ENCODE measurements at places on chromosomes 3 and 15.
A peak's percentile ranks its signal among the peaks of the same experiment; 100 is the strongest.

DNA sequence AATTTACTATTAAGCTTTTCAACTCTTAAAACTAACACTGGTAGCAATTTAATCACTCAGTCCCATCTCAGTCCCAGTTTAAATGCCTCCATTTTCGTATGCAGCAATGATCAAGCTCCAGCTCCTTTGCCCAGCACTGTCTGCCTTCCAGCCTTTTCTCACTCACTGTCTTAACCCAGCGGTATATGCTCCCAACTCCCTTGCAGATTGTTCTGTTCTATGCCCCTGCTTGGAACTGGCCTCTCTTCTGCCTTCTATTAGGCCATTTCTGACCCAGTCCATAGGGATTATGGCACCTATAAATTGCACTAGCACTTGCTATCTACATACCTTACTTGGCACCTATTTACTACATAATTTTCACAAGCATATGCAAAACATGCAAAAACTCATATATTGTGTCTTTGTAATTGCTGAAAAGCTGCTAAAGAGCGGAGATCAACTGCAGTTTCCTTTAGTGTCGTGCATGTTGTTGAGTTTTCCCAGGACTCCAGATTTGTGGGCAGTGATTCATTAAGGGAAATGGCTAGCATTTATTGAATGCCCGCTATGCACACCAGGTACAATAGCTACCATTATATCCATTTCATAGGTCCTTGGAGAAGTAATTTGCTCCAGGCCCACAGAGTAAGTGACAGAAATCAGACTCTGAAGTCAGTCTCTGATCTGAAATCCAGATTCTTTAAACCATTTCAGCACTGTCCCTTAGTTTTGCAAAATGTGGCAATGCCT, 24.4 kb downstream of the CRBN start:
- DNase-seq = no peak

GRCh38 chr15:60799885-60800284, 320.9 kb upstream of the ICE2 start:
- no peak for DNase-seq

DNA sequence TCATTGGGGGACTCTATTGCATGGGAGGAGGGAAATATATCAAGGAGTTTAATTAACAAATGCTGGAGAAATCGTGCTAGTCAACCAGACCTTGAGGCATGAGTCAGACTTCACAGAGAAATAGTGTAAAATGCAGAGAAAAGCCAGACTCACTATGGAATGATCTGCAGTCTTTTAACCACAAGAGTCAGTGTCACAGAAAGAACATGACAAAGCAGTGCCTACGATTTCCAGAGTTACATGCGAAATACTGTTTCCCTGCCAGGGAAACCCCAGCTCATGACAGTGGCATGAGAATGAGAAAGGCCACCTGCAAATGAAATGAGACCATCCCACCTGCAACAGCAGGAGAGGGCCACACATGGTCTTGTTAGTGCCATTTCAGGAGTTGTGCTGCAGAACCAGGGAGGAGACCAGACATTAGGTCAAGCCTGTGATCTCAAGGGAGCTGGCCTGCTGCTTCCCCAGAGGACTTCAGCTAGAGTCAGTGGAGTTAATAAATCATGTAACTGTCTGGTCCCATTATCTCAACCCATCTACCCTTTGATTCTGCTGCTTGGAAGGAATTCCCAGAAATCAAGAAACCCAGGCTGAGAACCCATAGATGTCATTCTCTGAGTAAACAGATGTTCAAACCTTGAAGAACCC, 79.0 kb downstream of the ERC2 start:
- DNase-seq = no peak

GRCh38 chr15:70493376-70493775, 270.0 kb downstream of the UACA start:
- no peak for DNase-seq

DNA sequence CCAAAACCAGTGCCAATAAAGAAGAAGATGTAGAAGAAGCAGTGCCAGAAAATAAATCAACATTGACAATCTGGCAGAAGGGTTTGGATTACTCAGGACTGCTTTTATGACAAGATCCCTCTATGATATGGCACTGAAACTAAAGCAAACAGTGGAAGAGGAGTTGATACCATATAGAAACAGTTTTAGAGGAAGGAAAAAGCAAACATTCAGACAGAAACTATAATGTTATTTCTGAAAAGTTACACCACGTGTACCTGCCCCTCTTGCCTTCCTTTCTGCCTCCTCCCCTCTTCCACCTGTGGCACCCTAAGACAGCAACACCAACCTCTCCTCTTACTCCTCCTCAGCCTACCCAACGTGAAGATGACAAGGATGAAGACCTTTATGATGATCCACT, 63.0 kb downstream of the SFMBT1 start:
- DNase-seq = no peak

DNA sequence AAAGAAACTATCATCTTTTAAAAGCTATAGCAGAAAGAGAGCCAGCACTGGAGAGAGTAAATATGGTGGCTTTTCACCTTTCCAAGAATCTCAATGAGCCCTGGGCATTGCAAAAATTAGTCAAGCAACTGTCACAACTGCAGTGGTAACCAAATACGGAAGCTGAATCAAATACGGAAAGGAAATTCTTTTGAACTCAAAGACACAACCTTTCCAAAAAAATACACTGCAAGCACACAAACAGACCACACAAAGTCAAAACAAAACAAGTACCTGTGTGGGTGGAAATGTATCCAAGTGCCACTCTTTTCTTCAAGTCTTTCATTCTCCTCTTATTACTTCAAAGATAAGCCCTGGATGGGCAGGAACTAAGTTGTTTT, 17.6 kb downstream of the VGLL4 start:
- DNase-seq = no peak

- DNase-seq = peak; percentile 42
Observed at GRCh38 chr3:183513046-183513706, 42.3 kb downstream of the KLHL6 start.

GRCh38 chr15:78893538-78893937, 20.8 kb downstream of the MORF4L1 start:
- no peak for DNase-seq

DNA sequence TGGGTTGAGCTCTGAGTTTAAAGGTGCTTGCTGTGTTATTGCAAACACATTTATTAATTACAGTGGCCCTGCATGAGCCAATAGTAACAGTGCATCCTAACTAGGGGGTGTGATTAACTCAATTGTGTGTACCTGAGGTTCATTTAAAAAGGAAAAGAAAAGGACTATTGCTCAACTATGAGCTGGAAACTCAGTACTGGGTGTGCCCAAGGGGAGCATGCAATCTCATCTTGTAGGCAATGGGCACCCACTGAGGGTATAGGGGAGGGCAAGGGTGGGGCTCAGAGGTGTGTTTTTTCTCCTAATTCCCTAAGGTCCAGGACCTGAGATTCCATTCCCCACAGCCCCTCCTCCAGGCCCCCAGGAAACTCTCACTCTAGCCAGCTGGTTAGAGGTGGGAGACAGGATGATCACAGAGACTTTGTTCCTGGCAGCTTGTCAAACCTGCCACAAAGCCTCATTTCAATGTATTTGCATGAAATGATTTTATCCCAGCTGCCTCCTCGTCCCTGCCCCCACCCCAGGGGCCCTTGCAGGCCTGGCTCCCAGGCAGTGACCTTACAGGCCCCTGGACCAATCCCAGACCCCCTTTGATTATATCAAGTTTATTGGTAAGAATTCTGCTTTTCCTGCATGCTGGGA, 220.7 kb downstream of the TBC1D2B start:
- DNase-seq = no peak

DNA sequence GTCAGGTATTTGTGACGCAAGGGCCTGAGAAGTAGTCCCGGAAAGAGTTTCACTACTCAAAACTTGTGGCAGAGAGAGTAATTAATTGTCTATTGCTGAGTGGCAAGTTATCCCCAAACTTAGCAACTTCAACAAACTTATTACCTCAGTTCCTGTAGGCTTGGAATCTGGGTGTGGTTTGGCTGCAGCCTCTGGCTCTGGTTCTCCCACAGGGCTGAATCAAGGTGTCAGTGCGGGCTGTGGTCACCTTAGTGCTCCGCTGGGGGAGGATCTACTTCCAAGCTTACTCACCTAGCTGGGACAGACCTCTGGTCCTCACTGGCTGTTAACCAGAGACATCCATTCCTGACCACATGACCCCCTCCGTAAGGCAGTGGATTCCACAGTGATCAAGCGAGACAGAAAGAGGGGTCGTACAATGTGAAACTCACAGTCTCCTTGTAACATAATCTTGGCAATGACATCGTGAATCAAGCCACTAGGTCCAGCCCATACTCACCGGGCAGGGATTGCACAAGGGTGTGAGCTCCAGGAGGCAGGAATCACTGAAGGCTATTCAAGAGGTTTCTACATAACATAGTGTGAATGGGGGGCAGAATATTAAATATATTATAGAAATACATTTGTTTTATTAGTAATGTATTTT, 138.3 kb downstream of the RYR3 start:
- DNase-seq = no peak

DNA sequence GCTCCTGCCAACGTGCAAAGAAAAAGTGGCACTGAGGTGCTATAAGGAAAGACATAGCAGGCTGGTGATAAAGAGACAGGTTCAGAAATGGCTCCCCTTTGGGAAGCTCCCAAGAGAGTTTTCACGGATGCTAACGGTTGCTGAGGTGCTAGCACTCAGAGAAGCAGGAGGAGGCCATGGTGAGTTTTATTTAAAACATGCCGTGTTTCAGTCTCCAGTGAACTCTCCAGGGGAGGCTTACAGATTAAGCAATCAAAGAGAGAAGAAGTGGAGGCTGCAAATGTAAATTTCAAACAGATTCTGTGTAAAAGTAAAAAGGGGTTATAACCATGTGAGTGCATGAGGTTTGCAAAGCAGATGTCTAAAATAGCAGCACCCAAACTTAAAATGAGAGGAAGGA, 346.2 kb downstream of the NTRK3 start:
- no peak for DNase-seq

DNA sequence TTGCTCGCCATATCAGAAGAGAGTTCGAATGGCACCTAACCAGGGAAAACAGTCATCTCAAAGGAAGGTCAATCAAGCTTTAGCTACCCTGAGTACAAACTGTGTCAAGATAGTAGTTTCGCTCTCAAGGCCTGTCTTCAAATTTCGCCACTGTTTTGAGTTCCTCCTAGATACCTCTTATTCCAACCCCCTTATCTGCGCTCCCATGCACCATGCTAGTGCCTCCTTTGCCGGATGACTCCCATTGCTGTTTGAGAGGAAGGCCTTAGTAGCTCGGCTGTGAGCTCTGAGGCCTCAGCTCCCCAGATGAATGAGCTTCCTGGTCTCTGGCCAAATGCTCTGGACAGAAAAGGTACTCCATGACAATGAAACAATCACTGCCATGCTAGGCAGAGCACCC, 256.0 kb downstream of the ULK4 start:
- DNase-seq = no peak

GRCh38 chr3:124410471-124410870, 319.8 kb upstream of the UMPS start:
- no peak for DNase-seq

DNA sequence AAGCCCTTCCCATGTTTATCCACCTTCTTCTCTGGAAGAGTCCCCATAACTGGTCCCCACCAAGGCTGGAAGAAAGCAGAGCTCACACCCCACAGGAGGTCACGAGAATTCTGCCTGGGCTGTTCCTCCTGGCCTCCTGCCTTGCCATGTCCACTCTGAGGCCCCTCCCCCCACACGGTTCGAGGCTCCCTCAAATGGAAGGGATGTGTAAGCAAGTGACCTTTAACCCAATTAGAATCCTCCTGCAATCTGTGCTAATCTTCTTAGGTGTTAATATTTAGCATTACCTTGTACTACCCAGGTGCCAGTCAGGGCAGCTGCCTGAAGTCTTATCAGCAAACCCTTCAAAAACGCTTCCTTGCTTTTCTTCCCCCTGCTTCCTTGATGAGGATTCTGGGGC, 32.4 kb upstream of the DYNC1LI1 start:
- no peak for DNase-seq
